ENCODE measurements at places on chromosomes 7 and 10.

GRCh38 chr10:117131376-117132327, 6.4 kb downstream of the VAX1 start:
- DNase-seq = peak; percentile 42

- DNase-seq = no peak
These were observed 411.6 kb downstream of the PLXNA4 start for GRCh38 chr7:132164558-132165125.

- no peak for DNase-seq
These were observed 38.1 kb downstream of the IKZF1 start for GRCh38 chr7:50342616-50343114.

GRCh38 chr7:155725006-155725355, 80.5 kb downstream of the RBM33 start:
- DNase-seq = no peak

GRCh38 chr7:132743974-132744373, 167.7 kb upstream of the PLXNA4 start:
- no peak for DNase-seq

- no peak for DNase-seq
These were observed 1.8 kb downstream of the ADRA2A start for GRCh38 chr10:111078505-111079185.

DNA sequence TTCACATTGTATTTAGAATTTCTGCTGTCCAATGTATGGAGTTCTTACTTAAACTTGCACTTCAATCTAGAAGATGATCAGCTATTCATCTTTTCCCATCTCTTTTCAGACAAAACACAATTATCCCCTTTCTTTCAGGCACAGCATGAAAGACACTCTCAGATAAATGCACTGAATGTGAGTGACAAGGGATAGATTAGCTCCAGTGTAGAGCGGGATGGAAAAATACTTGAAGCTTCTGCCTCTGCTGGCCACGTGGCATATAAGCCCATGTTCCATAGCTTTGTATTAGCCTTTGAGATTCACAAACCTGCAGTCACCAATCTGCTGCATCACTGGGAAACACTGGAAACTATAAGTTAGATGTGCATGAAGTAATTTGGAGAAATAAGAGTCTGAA, 162.2 kb upstream of the FAM3C start:
- DNase-seq = no peak

- peak; percentile 37 for DNase-seq
These were observed 59.1 kb upstream of the SMNDC1 start for GRCh38 chr10:110363572-110364411.

DNA sequence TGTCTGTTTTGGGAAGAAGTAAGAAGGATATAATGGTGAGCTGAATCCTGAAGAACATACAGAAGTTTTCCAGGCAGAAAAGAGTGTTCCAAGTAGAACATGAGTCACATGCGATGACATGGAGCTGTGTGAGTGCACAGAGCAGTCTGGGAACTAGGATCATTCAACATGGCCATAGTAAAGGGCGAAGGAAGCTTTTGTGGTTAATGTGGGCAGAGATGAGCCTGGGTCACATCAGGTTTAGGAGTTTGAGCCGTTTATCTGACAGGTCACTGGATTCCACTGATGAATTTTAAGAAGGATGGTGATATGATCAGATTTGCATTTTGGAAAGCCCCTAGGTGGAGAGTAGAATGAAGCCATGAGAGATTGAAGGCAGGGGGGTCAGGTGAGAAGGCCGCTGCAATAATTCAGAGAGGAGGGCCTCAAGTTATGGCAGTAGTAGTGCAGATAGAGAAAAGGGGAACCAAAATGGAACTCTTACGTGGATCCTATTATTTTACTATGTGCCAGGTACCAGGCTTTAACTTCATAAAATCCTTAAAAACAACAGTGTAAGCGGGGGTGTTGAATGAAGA, 171.3 kb downstream of the RNLS start:
- DNase-seq = no peak

GRCh38 chr7:151456782-151457181, 16.8 kb upstream of the CRYGN start:
- no peak for DNase-seq

DNA sequence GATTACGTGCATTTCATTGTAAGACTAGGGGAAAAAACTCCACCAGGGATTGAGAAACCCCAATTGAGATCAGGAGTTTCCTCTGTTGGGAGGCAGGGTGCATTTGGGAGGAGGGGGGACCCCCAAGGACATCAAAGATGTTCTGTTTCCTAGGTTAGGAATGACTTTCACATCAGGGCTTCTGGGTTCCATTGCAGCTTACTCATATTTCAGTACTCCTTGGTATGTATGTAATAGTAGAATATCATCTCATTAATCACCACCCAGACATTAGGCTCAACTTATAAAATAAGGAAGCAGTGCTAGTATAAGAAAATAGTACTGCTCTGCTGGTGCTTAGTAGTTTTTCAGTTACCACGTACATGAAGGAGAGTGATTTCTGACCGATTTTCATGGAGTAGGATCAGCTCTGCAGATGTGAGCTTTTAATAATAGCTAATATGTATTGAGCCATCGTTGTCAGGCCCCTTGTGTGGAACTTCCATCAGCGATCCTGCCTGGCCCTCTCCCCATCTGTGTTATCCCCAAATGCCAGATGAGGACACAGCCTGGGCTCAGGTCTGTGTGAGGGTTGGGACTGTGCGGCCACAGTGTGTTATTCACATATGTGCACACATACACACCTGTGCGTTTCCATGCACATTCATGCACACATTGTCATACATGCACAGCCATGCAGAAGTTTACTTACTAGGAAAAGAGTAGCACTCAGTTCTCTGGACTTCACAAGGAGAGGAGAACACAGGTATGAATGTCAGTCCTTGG, 23.5 kb downstream of the UPP1 start:
- DNase-seq = no peak
